NCI-H524 (cell line): ENCODE measurements at places on chromosomes 1 and 21.

GRCh38 chr1:27661412-27662075, 10.4 kb downstream of the IFI6 start:
- DNase-seq: no peak

GRCh38 chr1:14822493-14822892, 224.0 kb downstream of the KAZN start:
- no peak for DNase-seq

DNA sequence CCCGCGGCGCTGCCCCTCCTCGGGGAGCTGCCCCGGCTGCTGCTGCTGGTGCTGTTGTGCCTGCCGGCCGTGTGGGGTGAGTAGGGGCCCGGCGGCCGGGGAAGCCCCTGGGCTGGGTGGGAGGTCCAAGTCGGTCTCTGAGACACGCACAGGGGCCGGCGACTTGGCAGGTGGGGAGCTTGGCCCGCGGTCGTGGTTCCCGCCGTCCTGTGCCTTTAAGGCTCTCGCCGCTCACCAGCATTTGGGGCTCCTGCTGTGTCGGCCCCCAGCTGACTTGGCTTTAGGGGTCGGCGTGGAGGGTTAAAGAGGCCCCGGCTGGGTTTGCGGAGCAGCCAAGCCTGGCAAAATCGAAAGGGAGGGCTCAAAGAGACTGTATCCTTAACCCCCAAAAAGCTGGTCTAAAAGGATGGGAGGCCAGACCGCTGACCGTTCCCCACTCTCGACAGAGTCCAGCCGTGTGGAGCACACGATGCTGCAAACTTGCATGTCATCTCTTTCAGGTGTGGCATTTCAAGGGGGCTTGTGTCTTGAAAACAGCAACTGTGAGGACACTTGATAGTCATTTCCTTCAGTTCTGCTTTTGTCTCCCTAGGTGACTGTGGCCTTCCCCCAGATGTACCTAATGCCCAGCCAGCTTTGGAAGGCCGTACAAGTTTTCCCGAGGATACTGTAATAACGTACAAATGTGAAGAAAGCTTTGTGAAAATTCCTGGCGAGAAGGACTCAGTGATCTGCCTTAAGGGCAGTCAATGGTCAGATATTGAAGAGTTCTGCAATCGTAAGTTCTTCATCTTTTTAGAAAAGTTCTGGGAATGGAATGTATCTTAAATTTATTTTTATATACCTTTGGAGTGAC, 540 bp downstream of the CD55 start:
- DNase-seq: peak; percentile 41

DNA sequence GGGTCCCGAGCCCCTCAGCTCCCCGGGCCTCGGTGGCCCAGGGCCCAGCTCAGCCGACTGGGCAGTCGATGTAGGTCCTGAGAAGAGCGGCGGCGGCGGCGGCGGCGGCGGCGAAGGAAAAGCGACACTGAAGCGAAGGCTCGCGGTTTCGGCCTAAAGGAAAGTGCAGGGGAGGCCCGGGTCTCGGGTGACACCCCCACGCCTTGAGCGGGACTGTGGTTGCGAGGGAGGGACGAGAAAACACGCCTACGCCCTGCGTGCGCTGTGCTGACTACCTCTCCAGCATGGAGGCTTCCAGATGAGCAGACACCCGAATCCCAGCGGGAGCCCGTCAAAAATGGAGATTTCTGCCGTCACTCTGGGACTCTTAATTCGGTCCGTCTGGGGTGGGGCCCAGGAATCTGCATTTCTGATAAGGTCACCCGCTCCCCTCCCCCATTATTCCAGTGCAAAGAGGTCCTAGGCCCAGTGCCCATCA, 31.2 kb downstream of the DNTTIP2 start:
- DNase-seq: peak; percentile 62

- DNase-seq: no peak
These were observed 935.7 kb upstream of the PRMT6 start for GRCh38 chr1:106120789-106121188.

DNA sequence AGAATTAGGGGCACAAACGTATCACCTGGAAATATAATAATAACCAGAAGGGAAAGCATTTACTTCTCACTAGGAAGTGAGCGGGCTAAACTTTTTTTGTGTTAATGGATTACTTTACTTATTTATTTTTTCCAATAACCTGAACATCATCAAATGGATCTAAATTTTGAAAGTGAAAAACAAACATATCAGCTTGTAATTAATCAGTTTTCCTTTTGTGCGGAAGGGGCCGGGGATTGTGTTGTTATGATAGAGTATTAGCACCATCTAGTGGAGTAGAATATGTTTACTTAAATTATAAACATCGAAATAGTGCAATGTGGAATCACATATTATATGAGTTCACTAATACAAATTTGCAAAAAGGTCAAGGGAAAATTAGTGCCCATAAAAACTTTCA, 9.0 kb downstream of the CFH start:
- no peak for DNase-seq

GRCh38 chr1:53608676-53609075, 130.3 kb downstream of the GLIS1 start:
- DNase-seq: no peak

- no peak for DNase-seq
These were observed 44.3 kb downstream of the SLC16A1 start for GRCh38 chr1:112911506-112912220.

- DNase-seq: no peak
These were observed 24.0 kb downstream of the TEX35 start for GRCh38 chr1:178536844-178537371.

- no peak for DNase-seq
These were observed 40.3 kb downstream of the GPATCH2 start for GRCh38 chr1:217590598-217590997.

- DNase-seq: no peak
These were observed 9.4 kb upstream of the UAP1 start for GRCh38 chr1:162551969-162552683.
